Hepatocyte (in vitro differentiated cells): ENCODE measurements at places on chromosomes 2 and 18. TPM values are rescaled to one million over a fixed set of nuclear protein-coding genes. Genes with fewer than 3 reads are reported as not detected.
A peak's percentile ranks its signal among the peaks of the same experiment; 100 is the strongest.

- DNase-seq: no peak
- H3K27me3 ChIP-seq: no peaks in the 10 kb centered on the region
- H3K4me1 ChIP-seq: peaks cover 19% of the 10 kb centered on the region
Measured at GRCh38 chr2:96146153-96146880, 1.1 kb upstream of the DUSP2 start.

DNA sequence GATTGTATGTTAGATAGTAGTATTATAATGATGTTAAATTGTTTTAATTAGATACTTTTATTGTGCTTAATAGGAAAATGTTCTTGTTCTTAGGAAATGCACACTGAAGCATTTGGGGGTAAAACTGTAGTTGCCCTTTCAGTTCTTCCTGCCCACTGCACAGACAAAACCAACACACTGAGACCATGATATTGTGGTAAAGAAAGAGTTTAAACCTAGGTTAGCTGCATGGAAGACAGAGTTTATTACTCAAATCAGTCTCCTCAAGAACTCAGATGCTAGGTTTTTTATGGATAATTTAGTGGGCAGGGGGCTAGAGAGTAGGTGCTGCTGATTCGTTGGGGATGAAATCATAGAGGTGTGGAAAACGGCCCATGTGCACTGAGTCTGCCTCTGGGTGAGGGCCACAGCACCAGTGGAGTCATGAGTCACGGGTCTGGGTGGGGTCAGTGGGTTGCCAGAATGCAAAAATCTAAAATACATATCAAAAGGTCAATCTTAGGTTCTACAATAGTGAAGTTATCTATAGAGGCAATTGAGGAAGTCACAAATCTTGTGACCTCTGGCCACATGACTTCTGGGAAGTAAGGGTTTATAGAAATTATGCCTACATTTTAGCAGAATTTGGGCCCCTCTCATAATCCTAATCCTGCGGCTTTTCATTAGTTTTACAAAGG is 283.4 kb upstream of the FBXO11 start:
- DNase-seq: no peak
- H3K27me3 ChIP-seq: no peaks in the 10 kb centered on the region
- H3K4me1 ChIP-seq: no peaks in the 10 kb centered on the region
- no peak overlapping the region for H3K4me3 ChIP-seq
- no peaks in the 10 kb centered on the region for H3K36me3 ChIP-seq

GRCh38 chr2:112159454-112159921 is 21.3 kb downstream of the FBLN7 start:
- H3K4me1 ChIP-seq: no peaks in the 10 kb centered on the region
- no peaks in the 10 kb centered on the region for H3K36me3 ChIP-seq
- no peak overlapping the region for H3K4me3 ChIP-seq
- no peak overlapping the region for H3K27ac ChIP-seq
- no peak for DNase-seq

DNA sequence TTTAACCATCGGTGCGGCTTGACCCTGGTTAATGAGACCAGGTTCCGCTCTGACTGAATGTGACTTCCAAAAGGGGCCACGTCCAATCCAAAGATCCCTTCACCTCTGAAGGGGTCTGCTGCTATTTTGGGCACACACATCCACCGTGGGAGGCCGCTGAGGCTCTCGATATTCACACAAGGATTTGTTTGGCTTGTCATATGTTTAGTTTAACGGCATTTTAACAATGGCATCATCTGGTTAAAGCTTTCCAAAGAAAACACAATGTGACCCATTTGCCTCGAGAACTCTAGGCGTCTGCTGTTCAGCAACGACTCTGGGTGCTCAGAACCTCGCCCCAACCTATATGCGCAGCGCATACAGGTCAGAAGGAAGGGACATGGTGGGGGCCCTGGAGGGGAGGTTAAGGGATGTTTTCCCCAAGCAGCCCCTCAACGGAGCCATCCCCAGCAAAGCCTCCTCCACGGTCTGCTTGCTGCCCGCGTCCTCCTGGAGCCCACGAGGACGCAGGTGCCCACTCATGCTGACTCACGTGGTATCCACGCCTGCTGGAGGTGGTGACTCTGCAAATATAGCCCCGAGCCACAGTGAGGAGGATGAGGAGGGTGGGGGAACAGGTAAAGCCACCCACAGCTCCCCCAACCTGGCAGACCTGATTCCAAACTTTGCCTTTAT is 260.3 kb downstream of the HDAC4 start:
- H3K27me3 ChIP-seq: no peaks in the 10 kb centered on the region
- H3K36me3 ChIP-seq: no peaks in the 10 kb centered on the region
- no peak overlapping the region for H3K4me3 ChIP-seq

DNA sequence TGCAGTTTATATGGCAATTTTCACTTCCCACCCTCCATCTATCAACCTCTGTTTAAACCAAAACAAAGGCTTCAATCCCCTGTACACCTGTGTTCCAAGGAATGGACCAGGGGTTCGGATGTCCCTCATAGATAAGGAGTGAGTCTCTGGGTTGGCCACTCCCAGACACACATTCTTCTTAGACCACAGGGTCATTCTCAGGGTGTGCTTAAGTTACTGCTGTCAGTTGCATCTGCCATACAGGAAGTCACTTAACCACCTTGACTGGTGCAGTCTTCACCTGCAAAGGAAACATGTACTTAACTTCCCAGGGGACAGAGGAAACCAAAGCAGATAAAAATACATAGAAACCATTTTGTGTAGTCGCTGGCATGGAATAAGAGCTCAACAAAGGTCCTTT is 151.0 kb upstream of the NDUFV2 start:
- H3K4me1 ChIP-seq: peaks cover 10% of the 10 kb centered on the region
- DNase-seq: no peak
- H3K36me3 ChIP-seq: no peaks in the 10 kb centered on the region
- no peak overlapping the region for H3K27ac ChIP-seq
- no peaks in the 10 kb centered on the region for H3K27me3 ChIP-seq

GRCh38 chr2:96815326-96816126 is 542 bp upstream of the CNNM3 start:
- no peaks in the 10 kb centered on the region for H3K27me3 ChIP-seq
- peaks cover 3% of the 10 kb centered on the region for H3K36me3 ChIP-seq
- H3K4me3 ChIP-seq: peak overlapping the region; percentile 61
- peak overlapping the region; percentile 72 for H3K27ac ChIP-seq
- peak; percentile 60 for DNase-seq

DNA sequence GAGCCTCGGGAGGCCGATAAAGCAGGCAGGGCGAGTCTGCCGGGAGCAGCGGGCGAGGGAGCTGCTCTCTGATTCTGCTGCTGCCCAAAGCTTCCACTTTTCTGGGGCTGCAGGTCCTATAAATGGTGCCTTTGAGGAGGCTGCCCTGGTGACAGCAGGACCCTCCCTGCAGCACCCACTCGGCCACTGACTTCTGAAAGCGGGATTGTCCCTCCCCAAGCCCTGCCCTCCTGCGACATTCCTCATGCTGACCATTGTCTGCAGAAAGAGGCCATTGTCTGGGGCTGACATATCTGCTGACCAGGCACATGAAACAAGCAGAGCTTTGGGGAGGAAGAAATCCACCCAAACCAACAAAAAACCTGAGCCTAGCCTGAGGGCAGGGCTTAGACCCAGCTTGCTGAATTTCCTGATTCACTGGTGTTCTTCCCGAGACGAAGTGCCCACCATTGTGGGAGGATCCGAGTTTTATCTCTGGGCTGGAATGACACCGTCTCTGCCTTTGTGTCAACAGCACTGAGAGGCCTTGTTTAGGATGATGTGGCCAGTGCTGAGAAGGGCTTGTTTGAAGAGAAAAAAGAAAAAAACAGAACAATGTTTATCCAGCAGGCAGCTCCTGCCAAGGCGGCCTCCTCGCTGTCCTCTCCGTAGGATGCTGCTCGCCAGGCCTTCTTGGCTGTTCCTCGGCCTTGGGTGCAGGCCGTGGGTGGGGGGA is 129.7 kb downstream of the MYCN start:
- H3K27ac ChIP-seq: peak overlapping the region; percentile 88
- peaks cover 33% of the 10 kb centered on the region for H3K4me1 ChIP-seq
- H3K4me3 ChIP-seq: no peak overlapping the region
- H3K27me3 ChIP-seq: no peaks in the 10 kb centered on the region
- no peaks in the 10 kb centered on the region for H3K36me3 ChIP-seq

GRCh38 chr2:66488946-66489345 is 54.0 kb downstream of the MEIS1 start:
- no peak overlapping the region for H3K4me3 ChIP-seq
- no peaks in the 10 kb centered on the region for H3K36me3 ChIP-seq
- peaks cover 3% of the 10 kb centered on the region for H3K4me1 ChIP-seq
- H3K27ac ChIP-seq: no peak overlapping the region
- H3K27me3 ChIP-seq: no peaks in the 10 kb centered on the region
- no peak for DNase-seq

GRCh38 chr2:203105996-203106395 is 91.3 kb downstream of the NBEAL1 start:
- peaks cover 5% of the 10 kb centered on the region for H3K36me3 ChIP-seq
- H3K27ac ChIP-seq: peak overlapping the region; percentile 55
- DNase-seq: peak; percentile 26
- no peak overlapping the region for H3K4me3 ChIP-seq
- H3K27me3 ChIP-seq: no peaks in the 10 kb centered on the region
- H3K4me1 ChIP-seq: no peaks in the 10 kb centered on the region

DNA sequence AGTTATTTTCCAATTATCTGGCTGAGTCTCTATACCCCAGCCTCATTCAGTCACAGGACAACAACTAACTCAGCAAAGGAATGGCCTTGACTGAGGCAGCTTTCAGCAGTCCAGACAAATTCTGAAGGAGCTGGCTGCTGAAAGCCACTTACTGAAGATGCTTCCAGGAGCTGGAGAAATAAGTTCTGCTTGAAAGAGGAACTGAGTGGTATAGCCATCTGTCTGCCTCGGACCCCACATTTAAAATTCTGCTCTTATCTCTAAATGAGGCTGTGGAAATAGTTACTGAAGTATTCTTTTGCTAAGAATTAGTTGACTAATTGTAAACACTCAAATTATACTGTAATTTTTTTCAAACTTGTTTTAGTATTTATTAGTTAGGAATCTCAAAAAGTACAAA is 9.1 kb upstream of the GPD2 start:
- peaks cover 9% of the 10 kb centered on the region for H3K4me1 ChIP-seq
- no peak for DNase-seq
- H3K36me3 ChIP-seq: no peaks in the 10 kb centered on the region
- H3K27ac ChIP-seq: no peak overlapping the region
- no peaks in the 10 kb centered on the region for H3K27me3 ChIP-seq

- H3K4me1 ChIP-seq: no peaks in the 10 kb centered on the region
- DNase-seq: no peak
- H3K27ac ChIP-seq: no peak overlapping the region
- H3K27me3 ChIP-seq: no peaks in the 10 kb centered on the region
Measured at GRCh38 chr18:79899609-79900445, 51.6 kb downstream of the SLC66A2 start.

DNA sequence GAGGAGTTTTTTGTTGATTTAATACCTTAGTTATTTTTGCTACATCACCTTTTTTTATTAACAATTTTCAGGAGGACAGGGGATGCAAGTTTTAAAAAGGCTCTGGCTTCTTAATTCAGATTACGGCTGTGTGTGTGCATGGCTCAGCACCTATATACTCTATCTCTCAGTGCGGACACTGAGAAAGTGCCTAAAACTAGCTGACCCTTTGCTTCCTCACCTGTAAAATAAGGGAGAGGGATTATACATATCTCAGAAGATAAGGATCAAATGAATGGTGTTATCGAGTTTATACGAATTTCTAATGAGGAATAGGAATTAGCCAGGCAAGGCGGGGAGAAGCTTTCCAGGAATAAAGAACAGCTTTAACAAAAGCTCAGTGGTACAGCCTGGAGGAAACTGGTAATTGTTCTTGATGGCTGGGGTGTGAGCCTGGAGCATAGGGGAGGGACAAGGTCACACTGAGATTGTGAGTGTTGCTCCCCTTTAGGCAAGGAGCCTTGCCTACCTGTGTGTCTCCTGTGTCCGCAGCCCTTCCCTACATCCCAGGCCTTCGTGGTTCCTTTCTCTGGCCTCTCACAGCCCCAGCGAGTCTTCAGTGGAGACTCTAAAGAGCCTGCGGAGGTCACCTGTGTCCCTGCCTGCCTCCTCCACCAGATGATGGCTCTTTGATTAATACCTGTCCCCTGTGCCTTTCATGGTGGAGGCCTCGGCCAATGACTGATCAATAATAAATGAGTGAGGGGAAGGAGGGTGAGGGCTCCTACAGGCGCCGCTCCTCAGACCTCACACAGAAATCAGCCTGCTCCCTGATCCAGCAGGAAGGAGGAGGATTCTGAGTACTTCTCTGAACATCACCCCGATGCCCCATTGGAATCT is 92.7 kb downstream of the DDX1 start:
- no peaks in the 10 kb centered on the region for H3K36me3 ChIP-seq
- no peak overlapping the region for H3K27ac ChIP-seq
- DNase-seq: no peak
- no peaks in the 10 kb centered on the region for H3K27me3 ChIP-seq
- H3K4me1 ChIP-seq: no peaks in the 10 kb centered on the region

- H3K27ac ChIP-seq: no peak overlapping the region
- no peaks in the 10 kb centered on the region for H3K27me3 ChIP-seq
- no peak overlapping the region for H3K4me3 ChIP-seq
- no peaks in the 10 kb centered on the region for H3K36me3 ChIP-seq
- no peaks in the 10 kb centered on the region for H3K4me1 ChIP-seq
Measured at GRCh38 chr2:173764094-173764493, 201.1 kb downstream of the SP3 start.

GRCh38 chr2:36485521-36485920 is 112.4 kb downstream of the FEZ2 start:
- DNase-seq: no peak
- H3K27me3 ChIP-seq: no peaks in the 10 kb centered on the region
- no peak overlapping the region for H3K4me3 ChIP-seq

- peak within 1 kb of the TSS; percentile 75 for H3K27ac ChIP-seq
- peak; percentile 52 for DNase-seq
- peak within 1 kb of the TSS; percentile 12 for H3K4me3 ChIP-seq
- peaks cover 14% of the 10 kb centered on the region for H3K27me3 ChIP-seq
- H3K36me3 ChIP-seq: no peaks in the 10 kb centered on the region
Measured at GRCh38 chr2:219418155-219419011, at the start of gene DES. Gene DES, plus strand, starts transcription at chr2:219418377. Its CDS starts 86 bp downstream, at chr2:219418463.

- H3K36me3 ChIP-seq: no peaks in the 10 kb centered on the region
- H3K27ac ChIP-seq: no peak overlapping the region
- H3K4me1 ChIP-seq: no peaks in the 10 kb centered on the region
Measured at GRCh38 chr18:4544142-4544541, 89.0 kb upstream of the DLGAP1 start.

The RNPEPL1 gene
- polyA plus RNA-seq: 57.2 and 58.1 TPM in 2 replicates

The GCKR gene
- polyA plus RNA-seq: 7.6 and 8.7 TPM in 2 replicates

The TMEM37 gene
- 89.9 and 123 TPM in 2 replicates for polyA plus RNA-seq

The CRYBA2 gene
- polyA plus RNA-seq: not detected in 2 replicates

The MC5R gene
- not detected in 2 replicates for polyA plus RNA-seq

The TDRD15 gene
- not detected in 2 replicates for polyA plus RNA-seq
